ENCODE measurements at places on chromosomes 7 and 10.
A peak's percentile ranks its signal among the peaks of the same experiment; 100 is the strongest.

GRCh38 chr7:131341690-131342089 lies 14.0 kb downstream of the MKLN1 start:
- DNase-seq: no peak

- DNase-seq: no peak
These were observed 82.9 kb downstream of the CDK14 start for GRCh38 chr7:90678986-90679385.

- DNase-seq: peak; percentile 69
These were observed 944 bp downstream of the RHBDD2 start for GRCh38 chr7:75879771-75880184.

DNA sequence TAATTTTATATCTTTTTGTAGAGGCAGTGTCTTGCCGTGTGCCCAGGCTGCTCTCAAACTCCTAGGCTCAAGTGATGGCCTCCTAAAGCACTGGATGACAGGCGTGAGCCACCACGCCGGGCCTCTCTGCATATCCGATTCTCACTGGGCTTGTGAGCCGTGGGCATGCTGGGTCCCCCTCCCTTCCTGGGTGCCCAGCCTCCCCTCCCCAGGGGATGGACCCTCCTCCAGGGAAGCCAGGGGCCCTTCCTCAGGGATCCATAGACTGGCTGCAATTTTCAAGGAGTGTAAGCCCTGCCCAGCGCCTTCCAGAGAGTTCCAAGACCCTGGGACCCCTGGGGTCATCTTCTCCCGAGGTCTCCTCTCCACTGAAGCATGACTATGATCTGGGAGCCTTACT lies 23.7 kb upstream of the ELFN1 start:
- DNase-seq: no peak

GRCh38 chr10:78764846-78765430 lies 303.8 kb upstream of the ZMIZ1 start:
- no peak for DNase-seq

GRCh38 chr7:129886818-129887186 lies 66.0 kb downstream of the UBE2H start:
- no peak for DNase-seq

DNA sequence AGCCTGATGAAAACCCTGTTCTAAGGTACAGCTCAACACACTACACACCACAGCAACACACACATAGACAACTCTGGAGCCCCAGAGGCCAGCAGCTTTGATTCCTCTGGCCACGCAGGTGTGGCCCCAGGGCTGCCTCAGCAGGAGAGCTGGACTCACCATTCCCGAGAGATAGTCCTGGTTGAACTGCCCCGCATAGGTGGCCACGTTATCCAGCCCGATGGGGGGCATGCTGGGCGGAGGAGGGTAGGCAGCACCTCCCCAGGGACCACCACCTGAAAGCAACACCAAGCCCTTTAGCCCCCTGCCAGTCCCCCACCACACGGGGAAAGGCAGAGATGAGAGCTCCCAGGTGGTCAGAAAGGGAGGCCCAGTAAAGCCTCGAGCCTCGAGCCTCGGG lies 34.7 kb downstream of the ANXA11 start:
- DNase-seq: no peak

DNA sequence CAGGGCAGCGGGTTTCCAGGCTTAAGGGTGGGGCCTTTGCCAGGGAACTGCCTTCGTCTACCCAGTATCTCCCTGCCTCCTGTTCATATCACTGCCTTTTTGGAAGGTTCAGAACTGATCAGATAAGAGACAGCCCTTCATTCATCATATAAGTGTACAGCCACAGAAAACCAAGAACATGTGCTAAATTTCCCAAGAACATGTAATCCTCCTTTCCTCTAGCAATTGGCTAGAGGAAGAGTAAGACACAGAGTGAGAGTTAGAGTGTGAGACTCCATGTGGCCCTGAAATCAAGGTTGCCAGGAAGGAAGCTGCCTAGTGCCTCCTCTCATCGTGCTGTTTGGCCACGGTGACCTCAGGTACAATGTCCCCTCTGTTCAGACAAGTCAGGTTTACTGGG lies 770.9 kb downstream of the TNS3 start:
- DNase-seq: no peak

GRCh38 chr10:15200626-15201025 lies 32.1 kb upstream of the NMT2 start:
- peak; percentile 63 for DNase-seq

- DNase-seq: no peak
These were observed 134.5 kb downstream of the PPP1R3A start for GRCh38 chr7:113784316-113784715.

DNA sequence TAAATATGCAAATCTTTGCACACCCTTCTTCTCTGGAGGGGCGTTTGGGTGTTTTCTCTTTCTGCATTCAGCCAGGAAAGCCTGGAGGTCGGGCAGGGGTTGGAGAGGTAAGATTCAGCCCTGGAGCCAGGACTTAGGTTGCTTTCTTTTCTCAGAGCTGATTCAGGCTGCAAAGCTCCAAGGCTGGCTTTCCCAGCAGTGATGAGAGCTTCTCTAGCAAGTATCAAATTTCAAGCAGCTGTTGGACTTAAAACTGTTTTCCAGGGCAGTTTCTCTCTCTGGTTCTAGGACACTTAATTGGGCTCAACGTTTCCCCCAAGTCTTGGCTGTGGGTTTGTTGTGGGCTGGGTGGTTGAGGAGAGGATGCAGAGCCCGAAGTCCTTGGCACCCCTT lies 608 bp downstream of the AKR1B10 start:
- peak; percentile 51 for DNase-seq
